ENCODE measurements at places on chromosomes 7 and 10. TPM values are rescaled to one million over a fixed set of nuclear protein-coding genes. Genes with fewer than 3 reads are reported as not detected.

ACSM6 gene
- not detected for total RNA-seq

OR2A5 gene
- not detected for total RNA-seq

CRTAC1 gene
- 1.4 TPM for total RNA-seq

PRRT4 gene
- total RNA-seq = 0.54 TPM

DLX5 gene
- not detected for total RNA-seq

TRPV6 gene
- total RNA-seq = not detected

BICC1 gene
- total RNA-seq = 20.6 TPM

FLNC gene
- 4.1 TPM for total RNA-seq

TFEC gene
- not detected for total RNA-seq

GCK gene
- not detected for total RNA-seq

HTR5A gene
- total RNA-seq = not detected

SUN3 gene
- not detected for total RNA-seq
